CMK (cell line): ENCODE measurements at places on chromosomes 2 and 18.

DNA sequence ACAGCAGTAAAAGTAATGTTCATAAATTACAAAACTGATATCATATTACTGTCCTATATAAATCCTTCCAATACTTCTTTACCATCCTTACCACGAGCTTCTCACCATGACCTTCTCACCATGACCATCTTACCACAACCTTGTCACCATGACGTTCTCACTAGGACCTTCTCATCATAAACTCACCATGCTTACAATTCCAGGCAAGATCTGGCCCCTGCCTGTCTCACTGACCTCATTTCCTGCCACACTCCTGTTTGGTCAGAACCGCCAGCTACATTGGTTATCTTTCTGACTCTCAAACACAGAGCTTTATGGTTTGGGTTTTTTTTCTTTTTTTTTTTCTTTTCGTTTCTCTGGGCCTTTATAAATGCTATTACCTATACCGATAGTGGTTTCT is 827.6 kb downstream of the RNF144A start:
- no peak for DNase-seq

- no peak for DNase-seq
Observed at GRCh38 chr2:98921062-98921461, 15.0 kb downstream of the CRACDL start.

GRCh38 chr2:240611601-240612210 is 13.6 kb upstream of the GPR35 start:
- DNase-seq = no peak

- DNase-seq = no peak
Observed at GRCh38 chr18:28541276-28541930, 364.5 kb upstream of the CDH2 start.

GRCh38 chr2:192017844-192018243 is 171.0 kb upstream of the CAVIN2 start:
- DNase-seq = no peak

DNA sequence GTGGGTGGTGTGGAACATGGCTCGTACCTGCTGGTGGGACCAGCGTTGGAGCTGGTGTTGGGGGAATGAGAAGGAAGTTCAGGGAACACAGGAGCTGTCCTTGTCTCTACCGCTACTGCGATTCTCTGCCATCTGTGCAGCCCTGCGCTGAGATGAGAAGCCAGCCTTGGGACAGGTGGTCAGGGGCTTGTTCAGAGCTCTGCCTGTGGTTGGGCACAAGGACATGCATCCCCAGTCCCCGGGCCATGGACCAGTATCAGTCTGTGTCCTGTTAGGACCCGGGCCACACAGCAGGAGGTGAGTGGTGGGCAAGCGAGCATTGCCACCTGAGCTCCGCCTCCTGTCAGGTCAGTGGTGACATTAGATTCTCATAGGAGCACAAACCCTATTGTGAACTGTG is 164.4 kb downstream of the TSN start:
- DNase-seq = no peak

DNA sequence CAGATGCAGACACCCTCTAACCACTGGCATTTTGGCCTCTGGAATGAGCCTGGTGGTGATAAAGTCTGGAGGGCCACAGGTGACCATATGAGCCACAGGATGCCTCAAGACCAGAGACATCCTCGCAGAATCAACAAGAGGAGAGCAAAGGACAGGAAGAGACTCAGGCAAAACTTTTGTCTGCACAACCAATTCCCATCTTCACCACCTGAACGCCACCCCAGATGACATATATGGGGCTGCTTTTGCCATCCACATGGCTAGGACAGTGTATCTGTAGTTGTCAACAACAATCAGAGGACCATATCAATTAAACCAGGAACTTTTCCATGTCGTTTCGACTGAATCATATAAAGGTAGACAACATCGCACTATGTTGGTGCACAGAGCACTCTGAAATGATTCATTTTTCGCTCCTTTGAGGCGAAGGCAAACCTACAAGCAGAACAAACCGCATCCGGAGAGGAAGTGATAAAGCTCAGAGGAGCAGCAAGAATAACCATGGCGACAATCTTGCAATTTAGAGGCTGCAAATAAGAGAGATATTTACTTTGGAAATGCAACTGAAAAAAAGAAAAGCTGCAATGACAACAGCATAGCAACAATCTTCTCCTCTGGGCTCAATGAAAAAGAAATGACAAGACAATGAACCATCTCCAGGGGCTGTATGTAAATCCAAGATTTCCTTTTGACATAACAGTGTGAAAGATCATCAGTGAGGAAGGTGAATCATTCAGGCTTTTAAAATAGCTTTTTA is 204.5 kb downstream of the ARL4C start:
- peak; percentile 21 for DNase-seq

GRCh38 chr2:11530864-11531465 is 2.9 kb upstream of the GREB1 start:
- no peak for DNase-seq
